ENCODE measurements at places on chromosomes 11 and 22.

DNA sequence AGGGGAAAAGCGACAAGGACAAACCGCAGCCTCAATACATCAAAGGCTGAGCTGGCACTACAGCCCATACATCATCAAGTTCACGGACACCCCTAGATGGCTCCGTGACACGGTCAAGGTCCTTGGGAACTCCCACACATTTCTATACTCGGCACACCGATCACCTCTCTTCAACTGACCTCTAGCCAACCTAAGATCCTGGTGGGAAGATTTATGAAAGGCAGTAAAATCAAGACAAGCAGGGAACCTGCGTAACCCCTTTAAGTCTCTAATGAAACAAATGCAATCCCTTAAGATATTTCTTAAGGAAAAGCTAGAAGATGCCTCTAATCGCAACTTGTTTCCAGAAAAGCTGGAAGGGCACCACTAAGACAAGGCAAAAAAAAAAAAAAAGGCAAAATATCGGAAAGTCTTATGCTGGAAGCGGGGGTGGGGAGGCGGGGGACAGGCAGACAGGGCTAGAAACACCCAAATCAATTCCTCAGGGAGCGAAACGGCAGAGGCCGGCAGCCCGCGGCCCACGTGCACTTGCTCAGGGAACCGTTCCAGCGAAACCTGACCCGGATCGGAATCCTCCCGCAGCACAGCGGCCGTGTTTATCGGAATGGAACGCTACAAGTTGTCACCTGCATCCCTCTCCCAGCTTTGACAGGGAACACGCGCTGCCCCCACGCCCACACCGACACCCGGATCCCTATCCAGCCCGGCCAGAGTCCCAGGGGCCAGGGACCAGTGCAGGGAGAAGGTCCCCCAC, 1.4 kb downstream of the ARHGAP20 start:
- peaks cover 14% of the 10 kb centered on the region for H3K4me1 ChIP-seq
- H3K27ac ChIP-seq: no peak overlapping the region
- peaks cover 73% of the 10 kb centered on the region for H3K27me3 ChIP-seq
- H3K4me3 ChIP-seq: peak overlapping the region; percentile 70
- H3K36me3 ChIP-seq: no peaks in the 10 kb centered on the region

DNA sequence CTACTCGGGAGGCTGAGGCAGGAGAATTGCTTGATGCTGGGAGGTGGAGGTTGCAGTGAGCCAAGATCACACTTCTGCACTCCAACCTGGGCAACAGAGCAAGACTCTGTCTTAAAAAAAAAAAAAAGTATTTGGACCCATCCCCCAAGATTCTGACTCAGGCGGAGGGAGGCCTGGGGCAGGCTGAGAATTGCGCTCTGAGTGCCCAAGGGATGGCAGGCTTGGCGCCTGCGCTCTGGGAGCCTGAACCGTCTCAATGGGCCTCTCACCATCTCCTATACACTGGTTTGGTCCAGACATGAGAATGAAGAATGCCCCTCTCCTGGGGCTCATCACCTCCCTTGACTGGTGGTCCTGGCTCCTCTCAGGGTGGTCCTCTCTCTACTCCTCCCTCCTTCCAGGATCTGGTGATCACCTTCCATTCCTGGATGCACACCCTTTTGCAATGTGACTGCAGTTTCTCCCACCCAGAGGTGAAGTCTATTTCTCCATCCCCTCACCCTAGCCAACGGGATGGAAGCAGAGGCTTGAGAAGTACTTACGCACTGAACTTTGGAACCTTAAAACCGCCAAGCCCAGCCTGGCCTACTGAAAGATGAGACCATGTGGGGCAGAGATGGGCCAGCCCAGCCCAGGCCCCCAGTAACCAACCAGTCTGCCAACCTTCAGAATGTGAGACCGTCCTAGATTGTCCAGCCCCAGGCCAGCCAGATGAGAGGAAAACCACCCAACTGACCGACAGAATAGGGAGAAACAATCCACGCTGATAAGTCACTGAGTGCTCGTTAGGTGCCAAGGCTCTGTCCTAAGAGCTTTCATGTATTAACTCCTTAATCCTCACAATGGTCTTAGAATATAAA, 4.9 kb downstream of the POLR3H start:
- no peak for DNase-seq
- H3K27ac ChIP-seq: no peak overlapping the region
- H3K4me3 ChIP-seq: no peak overlapping the region
- H3K36me3 ChIP-seq: peaks cover 17% of the 10 kb centered on the region

DNA sequence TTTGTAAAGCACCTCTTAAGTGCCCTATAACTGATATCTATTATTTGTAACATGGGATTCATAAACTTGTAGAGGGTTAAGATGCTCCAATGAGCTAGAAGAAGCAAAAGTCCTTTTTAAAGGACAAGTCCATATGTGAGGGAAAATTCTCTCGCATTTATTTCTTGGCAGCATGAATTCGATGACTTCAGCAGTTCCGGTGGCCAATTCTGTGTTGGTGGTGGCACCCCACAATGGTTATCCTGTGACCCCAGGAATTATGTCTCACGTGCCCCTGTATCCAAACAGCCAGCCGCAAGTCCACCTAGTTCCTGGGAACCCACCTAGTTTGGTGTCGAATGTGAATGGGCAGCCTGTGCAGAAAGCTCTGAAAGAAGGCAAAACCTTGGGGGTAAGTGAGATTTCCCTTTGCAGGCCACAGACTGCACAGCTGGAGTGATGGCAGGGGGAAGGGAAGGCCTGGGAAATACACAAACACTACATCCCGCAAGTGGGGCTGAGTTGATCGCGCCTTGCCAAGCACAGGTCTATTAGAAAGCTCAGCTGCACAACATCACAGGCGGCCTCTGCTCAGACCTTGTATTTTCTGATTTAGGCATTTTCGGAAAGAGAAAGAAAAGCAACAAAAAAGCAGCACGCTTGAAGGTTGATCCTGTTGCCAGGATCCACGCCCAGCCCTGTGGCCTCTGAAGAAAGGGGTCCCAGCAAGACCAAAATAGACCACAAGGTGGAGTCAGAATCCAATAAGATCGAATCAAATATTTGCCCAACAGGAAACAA, 1.5 kb downstream of the MS4A8 start:
- no peak overlapping the region for H3K27ac ChIP-seq
- no peak for DNase-seq
- no peaks in the 10 kb centered on the region for H3K4me1 ChIP-seq
- H3K4me3 ChIP-seq: no peak overlapping the region

- DNase-seq: no peak
- no peaks in the 10 kb centered on the region for H3K27me3 ChIP-seq
- peaks cover 27% of the 10 kb centered on the region for H3K36me3 ChIP-seq
- H3K27ac ChIP-seq: no peak overlapping the region
- no peak overlapping the region for H3K4me3 ChIP-seq
Observed at GRCh38 chr22:26684168-26684567, 26.8 kb downstream of the MIAT start.

DNA sequence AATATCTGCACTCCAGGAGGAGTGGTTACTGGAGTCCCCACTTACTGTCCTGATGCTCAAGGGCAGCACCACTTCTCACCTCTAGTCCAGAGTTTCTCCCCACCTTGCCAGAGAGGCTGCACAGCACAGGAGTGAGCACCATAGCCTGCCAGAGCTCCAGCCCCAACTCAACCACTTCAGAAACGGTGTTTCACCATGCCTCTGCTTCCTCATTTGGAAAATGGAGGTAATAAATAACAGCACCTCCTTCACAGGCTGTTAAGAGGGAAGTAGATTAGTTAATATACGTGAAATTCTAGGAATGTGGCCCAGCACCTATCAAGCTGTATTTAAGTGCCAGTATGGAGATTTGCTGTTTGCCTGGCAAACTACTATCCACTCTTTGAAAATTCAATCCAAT, 63.0 kb downstream of the GALNT18 start:
- H3K4me3 ChIP-seq: no peak overlapping the region
- no peaks in the 10 kb centered on the region for H3K36me3 ChIP-seq
- H3K4me1 ChIP-seq: no peaks in the 10 kb centered on the region
- no peak overlapping the region for H3K27ac ChIP-seq
- DNase-seq: no peak

DNA sequence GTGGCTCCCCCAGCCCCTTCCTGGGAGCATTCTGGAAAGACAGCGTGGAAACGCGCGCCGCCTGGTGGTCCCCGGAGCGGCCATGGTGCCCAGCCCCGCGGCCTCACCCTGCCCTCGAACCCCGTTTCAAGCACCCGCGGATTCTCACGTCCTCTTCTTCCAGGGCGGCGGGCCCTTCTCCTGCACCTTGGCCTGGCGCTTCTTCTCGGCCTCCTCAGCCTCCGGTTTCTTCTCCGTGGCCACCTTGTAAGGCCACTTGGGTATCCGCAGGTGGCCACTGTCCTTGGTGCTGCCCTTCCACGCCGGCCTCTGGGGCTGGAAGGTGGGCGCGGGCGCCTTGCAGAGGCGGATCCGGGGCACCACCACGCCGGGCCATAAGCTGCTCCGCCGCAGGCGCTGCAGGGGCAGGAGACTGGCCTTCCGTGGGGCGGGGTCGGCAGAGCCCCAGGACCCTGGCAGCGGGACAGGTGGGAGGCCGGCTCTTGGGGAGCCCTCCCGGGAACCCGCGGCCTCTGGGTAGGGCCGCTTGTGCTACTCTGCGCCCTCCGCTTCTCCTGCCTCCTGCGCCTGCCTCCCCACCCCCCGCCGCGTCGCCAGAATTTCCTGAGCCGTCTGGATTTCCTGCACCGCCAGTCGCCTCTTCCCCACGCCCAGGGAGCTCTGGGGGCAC, 83.4 kb downstream of the TRIM51G start:
- H3K27ac ChIP-seq: no peak overlapping the region
- H3K4me3 ChIP-seq: no peak overlapping the region
- no peaks in the 10 kb centered on the region for H3K27me3 ChIP-seq
- no peak for DNase-seq
- H3K36me3 ChIP-seq: no peaks in the 10 kb centered on the region

DNA sequence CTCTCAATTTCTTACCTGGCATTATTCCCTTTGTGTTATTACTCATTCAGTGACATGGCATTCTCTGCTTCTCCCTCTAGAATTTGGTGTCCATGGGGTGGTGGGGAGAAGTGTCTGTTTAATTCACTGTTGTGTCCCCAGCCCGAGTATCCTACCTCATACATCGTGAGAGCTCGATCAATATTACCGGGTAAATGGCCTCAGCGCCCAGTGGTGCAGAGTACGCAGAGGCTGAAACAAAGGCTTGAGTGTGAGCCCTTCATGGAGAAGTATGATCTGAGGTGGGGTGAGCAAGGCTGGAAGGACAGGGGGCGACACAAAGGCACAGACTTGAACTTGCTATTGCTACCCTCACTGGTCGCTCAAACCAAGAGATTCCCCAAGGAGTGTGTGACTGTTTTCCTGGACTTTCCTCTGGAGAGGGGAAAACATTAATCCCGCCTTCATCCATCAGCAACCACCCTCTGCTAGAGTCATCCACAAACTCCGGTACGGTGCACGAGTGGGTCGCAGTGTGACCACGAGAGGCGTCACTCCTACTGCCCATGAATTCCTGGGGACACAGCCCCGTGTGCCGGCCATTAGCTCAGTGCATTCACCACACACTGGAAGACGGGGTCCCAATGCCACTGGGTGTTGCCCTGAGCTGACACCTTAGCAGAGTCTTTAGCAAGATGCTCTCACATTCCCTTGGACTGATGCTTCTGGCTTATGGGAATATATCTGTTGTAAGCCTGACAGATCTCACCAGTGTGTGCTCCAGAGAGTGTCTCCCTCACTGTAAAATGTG, 35.0 kb upstream of the CCND1 start:
- H3K36me3 ChIP-seq: no peaks in the 10 kb centered on the region
- no peak overlapping the region for H3K4me3 ChIP-seq
- no peak overlapping the region for H3K27ac ChIP-seq
- DNase-seq: no peak

DNA sequence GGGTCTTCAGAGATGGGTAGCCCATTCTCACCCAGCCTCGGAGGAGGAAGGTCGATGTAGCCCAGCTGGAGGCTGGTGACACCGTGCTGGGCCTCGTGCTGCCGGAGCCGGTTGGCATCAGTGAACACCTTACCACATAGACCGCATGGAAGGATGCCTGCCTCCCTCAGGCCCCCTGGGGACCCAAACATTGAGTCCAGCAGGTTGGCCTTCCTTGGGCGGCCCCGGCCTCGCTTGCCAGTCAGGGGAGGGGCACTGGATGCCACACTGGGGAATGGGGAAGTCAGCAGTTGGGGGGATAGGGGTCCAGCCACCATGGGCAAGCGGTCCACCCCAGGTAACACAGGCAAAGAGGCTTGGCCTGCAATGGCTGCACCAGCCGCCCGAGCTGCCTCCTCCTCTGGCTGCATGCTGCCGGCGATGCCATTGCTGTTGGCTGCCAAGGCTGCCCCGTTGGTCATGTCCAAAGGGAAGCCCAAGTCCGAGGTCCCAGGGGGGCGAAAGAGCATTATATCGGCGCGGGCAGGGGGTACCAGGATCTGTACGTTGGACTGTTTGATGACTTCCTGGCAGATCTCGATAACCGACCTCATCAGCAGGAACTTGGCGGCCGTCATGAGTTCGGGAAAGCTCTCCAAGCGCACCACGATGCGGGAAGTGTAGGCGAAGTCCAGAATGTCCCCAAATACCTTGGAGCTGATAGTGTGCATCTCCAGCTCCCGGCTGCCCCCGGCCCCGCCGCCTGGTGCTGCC, 1.4 kb downstream of the PATZ1 start:
- peak overlapping the region; percentile 83 for H3K27ac ChIP-seq
- peaks cover 42% of the 10 kb centered on the region for H3K4me1 ChIP-seq
- H3K27me3 ChIP-seq: no peaks in the 10 kb centered on the region

- peaks cover 32% of the 10 kb centered on the region for H3K27me3 ChIP-seq
- no peak for DNase-seq
- H3K36me3 ChIP-seq: no peaks in the 10 kb centered on the region
- H3K27ac ChIP-seq: no peak overlapping the region
- no peaks in the 10 kb centered on the region for H3K4me1 ChIP-seq
Observed at GRCh38 chr22:28600546-28601143, 79.0 kb downstream of the TTC28 start.

- no peak overlapping the region for H3K4me3 ChIP-seq
- peaks cover 5% of the 10 kb centered on the region for H3K27me3 ChIP-seq
- no peak for DNase-seq
- H3K27ac ChIP-seq: no peak overlapping the region
- H3K4me1 ChIP-seq: peaks cover 3% of the 10 kb centered on the region
Observed at GRCh38 chr11:116794851-116795250, 3.2 kb upstream of the APOA5 start.

DNA sequence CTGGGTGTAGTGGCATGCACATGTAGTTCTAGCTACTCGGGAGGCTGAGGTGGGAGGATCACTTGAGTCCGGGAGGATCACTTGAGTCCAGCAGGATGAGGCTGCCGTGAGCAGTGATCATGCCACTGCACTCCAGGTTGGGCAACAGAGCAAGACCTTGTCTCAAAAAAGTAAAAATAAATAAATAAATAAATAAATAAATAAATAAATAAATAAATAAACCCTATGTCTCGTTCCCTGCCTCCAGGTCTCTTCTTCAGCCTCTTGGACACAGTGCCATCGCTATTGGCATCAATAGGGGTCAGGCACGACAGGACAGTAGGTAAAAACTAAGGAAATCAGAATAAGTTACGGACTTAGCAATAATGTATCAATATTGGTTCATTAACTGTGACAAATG, 23.4 kb upstream of the SYT12 start:
- no peaks in the 10 kb centered on the region for H3K4me1 ChIP-seq
- no peak for DNase-seq
- no peaks in the 10 kb centered on the region for H3K36me3 ChIP-seq
- H3K27ac ChIP-seq: no peak overlapping the region
- peaks cover 5% of the 10 kb centered on the region for H3K27me3 ChIP-seq

GRCh38 chr22:50584106-50585096, 1.8 kb upstream of the CHKB start:
- H3K36me3 ChIP-seq: peaks cover 17% of the 10 kb centered on the region
- no peak for DNase-seq
- no peak overlapping the region for H3K27ac ChIP-seq
- H3K4me3 ChIP-seq: peak overlapping the region; percentile 94
- peaks cover 2% of the 10 kb centered on the region for H3K27me3 ChIP-seq

- peaks cover 1% of the 10 kb centered on the region for H3K27me3 ChIP-seq
- H3K4me3 ChIP-seq: no peak overlapping the region
- H3K4me1 ChIP-seq: no peaks in the 10 kb centered on the region
- no peak for DNase-seq
Observed at GRCh38 chr22:40757071-40757470, 62.1 kb downstream of the SLC25A17 start.

Data from activated T-helper 2 cell treated with anti-CD3 and anti-CD28 coated beads, Interferon-gamma antibody, Interleukin-2, Interleukin-4, amounts not matched to agents 10 μg/mL and 5 μg/mL and 100 μg/mL, durations not matched to agents 14 hours and 24 hours and 36 hours (primary cell).